Activated naive CD4-positive, alpha-beta T cell treated with Interleukin-2 at 50 U/mL for 16 hours (primary cell): ENCODE measurements at places on chromosomes 7 and 10.

GRCh38 chr10:11388996-11389395 is 222.5 kb downstream of the USP6NL start:
- no peak for DNase-seq

DNA sequence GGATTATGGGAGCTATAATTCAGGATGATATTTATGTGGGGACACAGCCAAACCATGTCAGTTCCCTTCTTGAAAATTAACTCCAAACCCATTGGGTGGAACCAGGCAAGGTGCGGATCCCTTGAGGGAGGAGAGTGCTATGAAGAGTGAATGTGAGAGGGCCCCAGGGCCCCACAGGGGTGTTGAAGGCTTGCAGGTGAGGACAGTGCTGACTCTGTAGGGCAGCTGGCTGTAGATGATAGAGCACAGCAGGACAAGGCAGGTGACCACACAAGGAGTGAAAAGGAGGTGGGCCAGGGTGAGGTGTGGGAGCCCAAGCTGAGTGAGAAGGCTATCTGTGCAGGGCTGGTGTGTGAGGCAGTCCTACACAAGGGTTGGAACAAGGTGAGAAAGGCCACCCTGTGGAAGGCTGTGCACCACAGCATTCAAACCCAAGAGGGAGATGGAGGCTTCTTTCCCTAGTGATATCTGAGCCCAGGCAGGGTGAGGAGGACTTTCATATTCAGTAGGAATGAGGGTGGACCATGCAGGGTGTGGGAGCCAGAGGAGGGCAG is 746.0 kb upstream of the CELF2 start:
- no peak for DNase-seq

GRCh38 chr7:157018997-157019608 is 8.6 kb upstream of the MNX1 start:
- no peak for DNase-seq

GRCh38 chr7:42183547-42183946 is 53.5 kb downstream of the GLI3 start:
- no peak for DNase-seq

DNA sequence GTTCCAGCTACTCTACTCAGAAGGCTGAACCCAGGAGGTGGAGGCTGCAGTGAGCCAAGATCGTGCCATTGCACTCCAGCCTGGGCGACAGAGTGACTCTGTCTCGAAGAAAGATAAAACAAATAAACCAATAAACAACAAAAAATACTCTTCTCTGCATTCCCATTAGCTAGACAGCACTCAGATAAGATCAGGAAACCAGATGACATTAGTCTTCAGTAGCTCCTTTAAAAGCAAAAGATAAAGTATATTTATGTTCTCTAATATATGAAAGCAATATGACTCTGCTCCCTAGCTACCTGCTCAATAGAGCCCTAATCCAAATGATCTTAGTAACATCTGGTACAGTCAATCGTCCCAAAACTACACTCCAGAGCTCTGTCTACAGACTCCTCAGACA is 212.9 kb downstream of the ELMO1 start:
- no peak for DNase-seq

DNA sequence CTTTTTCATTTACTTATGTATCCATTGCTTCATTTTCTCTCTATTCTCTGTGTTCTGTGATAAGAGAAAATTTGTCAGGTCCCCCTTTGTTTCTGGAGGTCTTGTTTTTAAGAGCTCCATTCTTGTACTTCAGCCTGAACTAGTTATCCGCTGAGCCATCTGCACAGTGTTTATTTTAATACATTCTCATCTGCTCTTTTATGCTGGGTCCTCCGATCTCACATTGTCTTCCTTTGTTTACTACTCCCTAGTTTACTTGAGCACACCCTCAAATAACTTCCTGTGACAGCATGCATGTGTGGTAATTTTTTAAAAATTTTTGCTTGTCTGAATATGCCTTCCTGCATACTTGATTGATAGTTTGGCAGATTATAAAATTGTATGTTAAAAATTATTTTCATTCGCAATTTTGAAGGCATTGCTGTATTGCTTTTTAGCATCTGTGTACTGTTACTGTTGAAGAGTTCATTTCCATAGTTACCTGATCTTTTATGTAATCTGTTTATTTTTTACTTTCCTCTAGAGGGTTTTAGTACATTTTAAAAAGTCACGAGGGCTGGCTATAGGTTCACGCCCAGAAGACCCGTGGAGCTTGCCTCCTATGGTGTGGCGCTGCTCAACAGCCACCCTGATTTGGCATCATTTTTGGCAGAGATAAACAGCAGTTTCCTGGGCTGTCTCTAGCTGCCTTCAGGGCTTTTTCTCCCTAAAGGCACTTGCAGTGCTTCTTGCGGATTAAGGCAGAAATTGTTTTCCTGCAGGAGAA is 31.9 kb downstream of the RSBN1L start:
- no peak for DNase-seq

GRCh38 chr10:59991661-59992060 is 85.3 kb upstream of the CCDC6 start:
- DNase-seq, result no peak

GRCh38 chr10:19791032-19791431 is 25.2 kb upstream of the PLXDC2 start:
- no peak for DNase-seq

DNA sequence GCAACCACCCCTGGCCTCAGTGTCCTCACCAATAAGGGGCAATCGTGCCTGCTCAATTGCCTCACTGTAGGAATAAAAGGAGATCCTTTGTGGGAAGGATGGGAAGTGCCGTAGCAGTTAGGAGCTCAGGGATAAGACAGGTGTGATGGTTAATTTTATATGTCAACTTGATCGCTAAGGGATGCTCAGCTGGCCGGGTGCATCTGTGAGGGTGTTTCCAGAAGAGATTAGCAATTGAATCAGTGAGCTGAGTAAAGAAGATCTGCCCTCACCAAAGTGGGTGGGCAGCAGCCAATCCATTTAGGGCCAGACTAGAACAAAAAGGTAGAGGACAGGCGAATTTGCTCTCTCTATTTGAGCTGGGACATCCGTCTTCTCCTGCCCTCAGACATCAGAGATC is 46.3 kb downstream of the BUB3 start:
- DNase-seq, result no peak

DNA sequence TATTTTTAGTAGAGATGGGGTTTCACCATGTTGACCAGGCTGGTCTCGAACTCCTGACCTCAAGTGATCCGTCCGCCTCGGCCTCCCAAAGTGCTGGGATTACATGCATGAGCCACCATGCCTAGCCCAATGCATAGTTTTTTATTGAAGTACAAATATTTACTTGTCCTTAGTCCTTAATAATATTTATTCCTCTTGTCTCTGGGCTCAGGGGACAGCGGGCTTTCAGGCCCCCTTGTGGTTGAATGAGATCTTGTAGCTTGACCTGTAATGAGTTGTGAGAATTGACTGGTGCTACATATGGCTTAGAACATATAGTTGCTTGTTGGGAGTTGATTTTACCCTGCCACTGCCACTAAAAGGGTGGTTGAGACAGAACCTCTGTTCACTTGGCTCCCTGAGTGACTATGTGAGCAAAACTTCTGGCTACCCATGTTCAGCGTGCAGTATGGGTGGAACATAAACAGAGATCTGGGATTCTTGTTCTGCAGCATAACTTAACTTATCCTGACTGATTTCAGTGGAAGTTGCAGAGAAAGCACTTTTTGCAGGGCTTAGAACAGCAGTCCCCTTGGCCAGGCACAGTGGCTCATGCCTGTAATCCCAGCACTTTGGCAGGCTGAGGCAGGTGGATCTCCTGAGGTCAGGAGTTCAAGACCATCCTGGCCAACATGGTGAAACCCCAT is 14.9 kb downstream of the CCL26 start:
- DNase-seq, result no peak

DNA sequence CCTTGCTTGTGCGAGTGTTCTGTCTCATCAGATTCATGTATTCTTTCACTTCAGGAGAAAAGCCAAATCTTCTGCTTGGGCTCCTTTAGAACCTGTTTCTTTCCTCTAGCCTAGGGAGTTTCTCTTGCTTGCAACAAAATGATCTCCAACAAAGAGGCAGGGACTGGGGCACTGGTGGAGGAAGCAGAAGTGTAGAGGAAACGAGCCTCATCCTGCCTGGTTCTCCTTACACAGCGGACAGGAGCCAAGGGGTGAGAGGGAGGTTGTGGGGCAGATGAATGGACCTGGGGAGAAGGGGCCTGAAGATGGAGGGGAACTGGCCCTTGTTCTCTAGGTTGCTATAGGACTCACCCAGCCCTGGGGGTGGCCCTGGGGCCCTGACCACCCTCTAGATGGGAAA is 141.1 kb downstream of the PKD1L1 start:
- DNase-seq, result no peak

DNA sequence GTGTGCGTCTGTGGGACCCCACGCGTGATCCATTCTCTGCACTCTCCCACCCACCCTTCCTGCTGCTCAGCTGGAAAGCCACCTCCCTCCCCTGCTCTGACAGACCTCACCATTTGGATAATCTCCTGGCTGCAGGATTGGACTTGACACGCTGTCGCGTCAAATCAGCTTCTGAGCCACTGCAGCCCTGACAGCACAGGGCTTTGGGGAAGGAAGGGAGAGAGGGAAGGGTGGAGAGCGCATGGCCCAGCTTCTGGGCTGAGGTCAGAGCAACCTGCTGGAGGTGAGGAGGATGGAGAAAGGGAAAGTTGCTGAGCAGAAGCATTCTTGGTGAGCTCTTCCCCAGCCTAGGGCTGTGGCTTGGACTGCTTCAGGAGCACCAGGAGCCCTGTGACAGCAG is 48.9 kb upstream of the LRRC4 start:
- no peak for DNase-seq

- DNase-seq, result no peak
These were observed 15.8 kb downstream of the CPA1 start for GRCh38 chr7:130396109-130396508.

- no peak for DNase-seq
These were observed 3.3 kb downstream of the LBX1 start for GRCh38 chr10:101225846-101226421.

GRCh38 chr7:41648501-41648900 is 54.4 kb downstream of the INHBA start:
- no peak for DNase-seq

GRCh38 chr10:48777110-48777509 is 92.4 kb downstream of the WDFY4 start:
- DNase-seq, result no peak

DNA sequence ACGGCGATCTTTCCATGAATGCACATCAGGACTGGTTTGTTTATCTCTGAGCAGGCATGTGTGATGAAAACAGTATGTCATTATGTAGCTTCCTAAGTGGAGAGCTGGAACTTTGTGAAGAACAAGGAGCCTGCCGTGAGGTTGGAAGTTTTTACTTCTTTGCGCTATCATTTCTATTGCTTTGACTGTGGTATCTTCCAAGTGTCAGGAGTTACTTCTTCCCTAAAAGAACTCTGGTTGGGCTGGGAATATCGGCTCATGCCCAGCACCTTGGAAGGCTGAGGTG is 167.4 kb upstream of the AHR start:
- no peak for DNase-seq

DNA sequence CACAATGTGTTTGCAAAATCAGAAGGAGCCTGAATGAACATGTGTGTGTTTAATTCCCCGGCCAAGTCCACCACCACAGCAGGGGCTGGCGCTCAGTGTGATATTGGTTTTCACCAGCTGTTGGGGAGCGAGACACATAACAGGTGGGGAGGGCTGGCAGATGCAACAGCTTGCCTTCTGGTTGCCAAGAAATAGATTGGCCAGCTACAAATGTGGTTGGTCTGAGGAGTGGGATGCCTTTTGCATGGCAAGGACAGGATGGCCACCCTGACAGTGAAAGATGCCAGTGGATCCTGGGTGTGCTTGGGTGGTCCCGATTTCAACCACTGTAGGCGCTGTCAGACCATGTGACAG is 292.5 kb upstream of the FZD8 start:
- DNase-seq, result no peak

GRCh38 chr10:37934791-37935190 is 41.7 kb downstream of the ZNF25 start:
- no peak for DNase-seq

- DNase-seq, result no peak
These were observed 32.0 kb downstream of the VOPP1 start for GRCh38 chr7:55540226-55540858.

DNA sequence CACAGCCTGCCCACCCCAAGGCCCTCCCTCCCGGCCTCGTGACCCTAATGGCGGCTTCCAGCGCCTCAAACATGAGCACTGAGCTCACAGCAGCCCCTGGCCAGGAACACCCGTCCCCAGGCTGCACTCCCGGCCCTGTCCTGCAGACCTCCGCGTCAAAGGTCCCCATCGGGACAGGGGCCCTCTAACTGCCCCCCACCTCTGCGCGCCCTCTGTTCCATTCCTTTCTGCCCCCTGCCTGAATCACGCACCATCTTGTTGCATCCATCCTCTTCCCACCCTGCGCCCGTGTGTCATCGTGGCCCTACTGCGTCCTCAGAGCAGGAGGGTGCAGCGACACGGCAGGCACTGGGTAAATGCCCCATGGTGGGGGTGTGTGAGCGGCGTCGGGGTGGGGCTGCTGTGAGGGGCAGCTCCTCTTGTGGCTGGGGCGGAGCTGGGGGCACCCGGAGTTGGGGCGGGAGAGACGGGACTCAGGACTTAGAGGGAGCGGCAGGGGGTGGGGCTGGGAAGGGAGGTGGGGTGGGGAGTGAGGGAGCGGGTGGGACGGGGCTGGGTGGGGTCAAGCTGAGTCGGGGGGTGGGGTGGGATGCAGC is 13.4 kb downstream of the SLC29A4 start:
- DNase-seq, result peak; percentile 16

GRCh38 chr7:106986450-106986977 is 58.0 kb upstream of the PRKAR2B start:
- no peak for DNase-seq

DNA sequence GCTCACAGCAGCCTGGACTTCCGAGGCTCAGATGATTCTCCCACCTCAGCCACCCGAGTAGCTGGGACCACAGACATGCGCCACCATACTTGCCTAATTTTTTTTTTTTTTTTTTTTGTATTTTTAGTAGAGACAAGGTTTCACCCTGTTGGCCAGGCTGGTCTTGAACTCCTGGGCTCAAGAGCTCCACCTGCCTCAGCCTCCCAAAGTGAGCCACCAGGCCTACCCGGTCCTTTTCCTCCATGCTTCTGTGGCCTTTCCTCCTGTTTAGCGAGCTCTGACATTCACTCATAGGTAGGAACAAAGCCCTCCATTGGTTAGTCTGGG is 50.1 kb upstream of the SRPK2 start:
- DNase-seq, result no peak

DNA sequence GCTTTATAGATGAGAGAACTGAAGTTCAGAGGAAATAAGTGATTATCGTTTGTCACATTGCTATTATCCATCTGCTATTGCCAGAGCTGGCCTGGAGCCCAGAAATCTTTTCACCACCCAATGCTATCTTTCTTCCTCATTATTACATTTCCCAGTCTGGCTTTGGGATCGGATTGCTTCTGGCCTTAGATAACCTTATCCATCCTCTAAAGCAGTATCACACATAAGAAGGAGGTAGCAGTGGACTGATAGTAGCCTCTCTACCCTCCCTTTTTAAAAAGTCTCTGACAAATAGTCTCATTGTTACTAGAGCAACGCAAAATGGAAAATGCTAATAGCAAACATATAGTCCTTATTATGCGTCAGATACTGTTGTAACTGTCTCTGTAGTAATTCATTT is 1.3 kb upstream of the CLDN12 start:
- DNase-seq, result no peak
